ENCODE measurements at places on chromosomes 16 and 17. TPM values are rescaled to one million over a fixed set of nuclear protein-coding genes. Genes with fewer than 3 reads are reported as not detected.

DNA sequence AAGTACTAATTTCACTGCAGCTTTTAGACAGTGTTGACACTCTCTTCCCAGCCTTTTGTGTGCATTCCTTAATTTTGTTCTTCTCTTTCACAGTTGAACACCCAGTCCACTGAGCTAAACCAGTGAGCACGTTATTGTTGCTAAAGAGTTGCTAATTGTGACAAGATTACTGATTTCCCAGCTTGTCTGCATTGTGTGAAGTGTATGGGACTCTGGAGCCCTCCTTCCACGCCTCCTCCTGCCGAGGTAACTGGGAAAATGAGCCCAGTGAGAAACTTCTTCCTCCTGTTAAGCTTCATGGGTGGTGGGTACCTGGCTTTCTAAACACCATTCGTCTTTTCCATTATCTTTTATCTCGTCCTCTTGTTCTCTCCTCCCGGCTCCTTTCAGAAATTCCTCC lies 29.8 kb upstream of the DNAH17 start:
- DNase-seq, result no peak

- no peak for DNase-seq
Measured at GRCh38 chr16:84832488-84833143, 12.8 kb downstream of the CRISPLD2 start.

- DNase-seq, result no peak
Measured at GRCh38 chr16:3677994-3678393, 23.5 kb downstream of the DNASE1 start.

- no peak for DNase-seq
Measured at GRCh38 chr16:89443727-89444084, 46.7 kb downstream of the ANKRD11 start.

DNA sequence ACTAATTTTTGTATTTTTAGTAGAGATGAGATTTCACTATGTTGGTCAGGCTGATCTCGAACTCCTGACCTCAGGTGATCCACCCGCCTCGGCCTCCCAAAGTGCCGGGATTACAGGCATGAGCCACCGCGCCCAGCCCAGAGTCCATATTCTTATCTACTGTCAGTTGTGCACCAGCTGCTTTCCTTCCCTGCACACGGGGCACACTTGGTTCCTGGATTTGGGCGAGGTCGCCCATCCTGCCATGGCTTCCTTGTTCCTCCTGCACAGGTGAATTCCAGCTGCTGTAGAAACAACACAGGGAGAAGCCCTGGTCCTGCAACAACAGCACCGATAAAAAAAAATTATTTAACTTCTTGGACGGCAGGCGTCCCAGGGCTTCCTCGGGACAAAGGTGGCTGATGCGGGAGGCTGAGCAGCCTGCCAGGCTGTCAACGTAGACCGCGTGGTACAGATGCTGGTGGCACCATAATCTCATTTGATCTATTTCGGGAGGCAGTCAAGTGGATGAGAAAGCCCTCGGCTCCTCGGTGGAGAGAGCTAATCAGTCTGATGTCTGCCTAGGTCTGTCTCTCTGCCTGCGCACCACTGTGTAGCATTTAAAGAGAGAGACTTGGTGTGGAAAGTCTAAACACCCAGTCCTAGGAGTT lies 19.1 kb downstream of the RGS9 start:
- DNase-seq, result no peak

- DNase-seq, result no peak
Measured at GRCh38 chr17:42247734-42248133, 28.5 kb downstream of the STAT5B start.

DNA sequence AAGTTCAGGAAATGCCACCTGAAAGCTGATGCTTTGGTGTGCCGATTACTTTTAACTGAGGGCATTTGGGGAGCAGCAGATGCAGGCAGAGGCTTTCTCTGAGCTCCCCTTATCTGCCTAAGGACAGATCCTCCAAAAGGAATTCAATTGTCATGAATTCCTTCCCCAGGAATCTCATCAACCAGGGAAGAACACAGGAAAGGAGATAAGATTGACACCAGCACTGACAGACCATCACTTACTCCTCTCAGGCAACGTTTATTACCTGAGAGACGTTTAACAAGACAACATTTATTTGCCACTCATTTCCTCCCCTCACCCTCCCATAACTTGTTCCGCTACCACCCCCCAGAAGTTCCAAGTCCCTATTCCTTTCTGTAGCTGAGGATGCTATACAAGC lies 17.6 kb upstream of the CDRT4 start:
- no peak for DNase-seq

- DNase-seq, result no peak
Measured at GRCh38 chr17:65751263-65751662, 189.8 kb upstream of the AXIN2 start.

- DNase-seq, result no peak
Measured at GRCh38 chr16:15996432-15997109, 47.2 kb downstream of the ABCC1 start.

GRCh38 chr17:77592106-77592865 lies 366.2 kb upstream of the TNRC6C start:
- no peak for DNase-seq

DNA sequence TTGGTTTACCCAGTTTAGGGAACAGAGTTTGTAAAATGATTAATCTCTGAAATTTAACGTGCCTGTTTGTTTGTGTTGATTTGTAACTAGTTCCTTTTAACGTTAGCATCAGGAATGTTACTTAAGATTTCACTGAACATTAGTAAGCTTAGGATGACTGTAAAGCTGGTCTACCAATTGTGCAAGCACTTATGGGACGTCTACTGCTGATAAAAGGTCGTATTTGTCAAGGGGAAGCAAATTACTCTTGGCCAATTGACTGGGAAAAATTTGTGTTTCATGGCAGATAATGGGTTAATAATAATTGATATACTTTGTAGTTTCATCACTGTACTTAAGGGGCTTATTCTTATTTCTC lies 11.8 kb downstream of the METTL9 start:
- DNase-seq, result no peak

GRCh38 chr16:20598832-20599469 lies 22.8 kb upstream of the ACSM2B start:
- no peak for DNase-seq

DNA sequence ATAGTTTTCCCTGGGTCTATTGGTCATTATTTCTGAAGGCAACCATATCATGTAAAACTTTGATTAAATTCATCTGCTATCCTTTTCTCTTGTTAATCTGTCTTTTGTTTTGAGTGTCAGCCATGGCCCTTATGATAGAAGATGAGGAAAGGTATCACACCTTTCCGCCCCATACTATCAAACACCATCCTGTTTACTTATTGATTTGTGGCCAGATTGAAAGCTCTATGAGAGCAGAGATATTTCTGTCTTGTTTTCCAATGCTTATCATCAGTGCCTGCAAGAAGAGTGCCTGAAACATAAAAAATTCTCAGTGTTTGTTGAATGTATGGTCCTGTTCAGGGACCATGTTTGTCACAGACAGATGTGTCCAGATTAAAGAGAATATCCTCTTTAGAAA lies 22.6 kb upstream of the DHX8 start:
- DNase-seq, result no peak

DNA sequence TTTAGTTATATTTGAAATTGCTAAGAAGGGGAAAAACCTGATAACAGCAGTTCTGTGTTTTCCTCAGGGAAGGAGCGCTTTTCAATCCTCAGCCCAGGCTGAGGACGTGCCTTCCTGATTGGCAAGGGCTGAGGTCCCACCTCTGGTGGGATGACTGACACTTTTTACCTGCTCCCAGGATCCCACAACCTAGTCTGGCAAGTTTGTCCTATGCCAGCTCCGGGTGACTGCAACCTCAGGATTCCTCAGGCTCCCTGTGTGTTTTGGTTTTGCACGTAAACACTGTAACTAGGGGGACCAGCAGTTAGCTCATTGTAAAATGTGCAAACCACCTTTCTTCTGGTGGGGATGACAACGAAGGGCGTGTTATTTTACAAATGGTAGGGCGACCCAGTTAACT lies 7.5 kb downstream of the MARCHF10 start:
- no peak for DNase-seq

- no peak for DNase-seq
Measured at GRCh38 chr16:20410121-20410723, 888 bp downstream of the ACSM5 start.

DNA sequence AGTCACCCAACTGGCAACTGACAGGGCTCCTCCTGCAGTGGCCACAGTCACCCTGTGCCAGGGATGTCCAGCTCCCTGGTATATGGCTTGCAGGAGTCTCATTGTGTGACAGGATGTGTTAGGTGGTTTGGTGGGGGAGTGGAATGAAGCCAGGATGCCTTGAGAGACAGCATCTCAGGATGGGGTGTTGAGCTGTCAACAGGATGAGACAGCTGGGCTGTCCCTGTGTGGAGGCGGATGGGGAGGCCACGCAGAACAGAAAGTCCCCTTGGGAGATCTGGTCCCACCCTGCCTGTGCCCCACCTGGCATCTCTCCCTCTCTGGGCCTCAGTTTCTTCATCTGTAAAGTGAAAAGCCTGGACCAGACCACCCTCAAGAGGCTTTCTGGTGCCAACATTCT lies 9.5 kb upstream of the ZNF469 start:
- no peak for DNase-seq

GRCh38 chr17:82095777-82096708 lies 2.0 kb downstream of the FASN start:
- no peak for DNase-seq

DNA sequence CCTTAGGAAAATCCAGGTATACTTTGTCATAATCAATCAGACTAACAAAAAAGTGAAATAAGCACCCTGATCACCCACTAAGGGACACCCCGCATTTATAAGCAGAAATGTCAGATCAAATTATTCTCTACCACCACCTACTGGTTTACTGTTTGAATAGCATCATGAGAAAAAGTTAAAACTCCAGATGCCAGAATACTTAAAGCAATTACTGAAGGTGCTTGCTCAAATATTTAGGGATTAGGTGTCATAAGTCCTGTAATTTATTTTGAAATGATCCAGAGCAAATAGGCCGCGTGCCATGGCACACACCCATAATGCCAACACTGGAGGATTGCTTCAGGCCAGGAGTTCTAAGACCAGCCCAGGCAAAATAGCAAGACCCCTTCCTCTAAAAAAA lies 2.3 kb downstream of the TOP2A start:
- no peak for DNase-seq

DNA sequence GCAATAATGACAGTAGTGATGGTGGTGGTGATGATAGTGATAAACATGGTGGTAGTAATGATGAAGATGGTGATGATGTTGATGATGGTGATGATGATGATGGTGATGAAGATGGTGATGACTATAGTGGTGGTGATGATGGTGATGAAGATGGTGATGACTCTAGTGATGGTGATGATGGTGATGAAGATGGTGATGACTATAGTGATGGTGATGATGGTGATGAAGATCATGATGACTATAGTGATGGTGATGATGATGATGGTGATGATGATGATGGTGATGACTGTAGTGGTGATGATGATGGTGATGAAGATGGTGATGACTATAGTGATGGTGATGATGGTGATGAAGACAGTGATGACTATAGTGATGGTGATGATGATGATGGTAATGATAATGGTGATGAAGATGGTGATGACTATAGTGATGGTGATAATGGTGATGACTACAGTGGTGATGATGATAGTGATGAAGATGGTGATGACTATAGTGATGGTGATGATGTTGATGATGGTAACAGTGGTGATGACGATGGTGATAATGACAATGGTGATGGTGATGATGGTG lies 35.6 kb downstream of the DYNLRB2 start:
- DNase-seq, result no peak

DNA sequence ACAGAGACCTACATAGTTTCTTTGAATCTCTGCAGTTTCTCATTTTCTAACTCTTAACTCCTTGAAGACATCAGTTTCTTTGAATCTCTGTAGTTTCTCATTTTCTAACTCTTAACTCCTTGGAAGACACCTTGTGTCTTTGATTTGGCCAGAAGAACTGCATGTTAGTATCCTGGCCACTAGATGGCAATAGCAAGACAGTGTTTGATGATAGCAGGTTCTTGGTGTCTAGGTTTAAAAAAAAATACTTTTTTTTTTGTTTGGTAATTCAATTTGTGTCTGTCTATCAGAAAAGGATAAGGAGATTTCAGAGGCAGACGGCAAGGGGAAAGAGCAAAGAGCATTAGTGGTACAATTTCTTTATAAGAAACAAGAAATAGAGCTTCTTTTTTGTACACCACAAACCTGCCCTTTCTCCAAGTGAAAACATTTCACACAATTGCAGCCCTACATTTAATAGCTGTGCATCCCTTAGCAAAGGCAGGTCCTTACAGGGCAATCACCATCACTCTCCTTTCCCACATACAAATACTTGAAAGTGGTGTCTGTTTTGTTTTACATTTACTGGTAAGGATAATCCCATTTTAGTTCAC lies 1324.9 kb upstream of the CDH8 start:
- no peak for DNase-seq

- DNase-seq, result no peak
Measured at GRCh38 chr16:4931381-4931780, 5.6 kb downstream of the PPL start.

DNA sequence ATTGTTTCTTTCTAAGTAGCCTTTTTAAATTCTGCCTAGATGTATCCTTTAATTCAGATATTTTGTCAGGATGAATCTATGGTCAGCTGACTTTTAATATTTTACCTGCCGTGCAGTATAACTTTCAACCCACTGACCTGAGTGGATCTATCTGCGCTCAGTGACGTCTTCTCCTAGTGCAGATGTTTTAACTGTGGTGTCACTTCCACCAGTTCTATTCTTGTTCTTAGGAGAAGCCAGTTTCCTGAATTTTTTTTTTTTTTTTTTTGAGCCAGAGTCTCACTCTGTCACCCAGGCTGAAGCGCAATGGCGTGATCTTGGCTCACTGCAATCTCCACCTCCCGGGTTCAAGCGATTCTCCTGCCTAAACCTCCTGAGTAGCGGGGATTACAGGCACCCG lies 5.0 kb upstream of the TM4SF5 start:
- no peak for DNase-seq

- no peak for DNase-seq
Measured at GRCh38 chr16:11955713-11956123, 9.3 kb upstream of the TNFRSF17 start.

The SYT17 gene
- total RNA-seq, result 0.38 TPM

The RNF222 gene
- total RNA-seq, result not detected

The CNGB1 gene
- total RNA-seq, result 0.19 TPM

The GJD3 gene
- 0.66 TPM for total RNA-seq

Data from thymus (tissue), 14 donors.